ENCODE measurements at places on chromosomes 13 and 19.

GRCh38 chr19:16613841-16614240 lies 14.2 kb downstream of the MED26 start:
- no peak for DNase-seq

GRCh38 chr19:7605490-7606222 lies 10.0 kb downstream of the CAMSAP3 start:
- peak; percentile 93 for DNase-seq

DNA sequence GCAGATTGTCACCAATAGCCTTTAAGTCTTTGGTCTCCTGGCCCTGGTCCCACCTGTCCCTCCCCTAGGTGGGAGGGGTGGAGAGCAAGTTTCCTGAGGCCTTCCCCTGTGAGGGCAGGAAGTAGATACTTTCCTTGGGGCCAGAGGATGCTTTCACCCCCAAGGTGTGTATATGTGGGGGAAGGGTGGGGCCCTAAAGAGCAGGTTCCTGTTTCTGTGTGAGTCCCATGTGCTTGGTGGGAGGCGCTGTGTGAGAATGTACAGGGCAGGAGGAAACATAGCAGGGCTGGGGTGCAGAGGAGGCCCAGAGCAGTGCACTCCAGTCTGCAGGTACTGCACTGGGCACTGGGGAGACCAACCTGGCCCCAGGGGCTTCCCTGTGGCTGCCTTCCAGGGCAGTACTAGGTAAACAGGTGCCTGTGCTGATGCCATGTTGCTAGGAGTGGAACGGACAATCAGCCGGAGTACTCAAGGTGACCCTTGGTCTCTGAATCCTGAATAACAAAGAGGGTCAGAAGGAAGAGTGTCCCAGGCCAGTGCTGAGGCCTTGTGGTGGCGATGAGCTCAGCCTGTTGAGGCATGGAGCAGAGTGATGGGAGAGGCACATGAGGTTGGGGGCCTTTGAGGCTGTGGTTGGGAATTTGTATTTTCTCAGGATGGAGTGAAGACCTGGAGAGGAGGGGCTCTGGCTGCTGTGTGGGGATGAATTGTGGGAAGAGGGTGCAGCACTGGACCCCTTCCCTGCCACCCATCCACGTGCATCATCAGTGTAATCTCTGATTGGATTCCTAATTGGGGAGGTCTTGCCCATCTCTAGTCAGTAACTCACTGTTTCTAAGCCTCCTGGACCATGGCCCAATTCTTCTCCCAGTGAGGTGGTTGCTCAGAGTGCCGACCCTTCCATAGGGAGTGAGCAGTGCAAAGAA lies 5.1 kb downstream of the EGLN2 start:
- DNase-seq: no peak

DNA sequence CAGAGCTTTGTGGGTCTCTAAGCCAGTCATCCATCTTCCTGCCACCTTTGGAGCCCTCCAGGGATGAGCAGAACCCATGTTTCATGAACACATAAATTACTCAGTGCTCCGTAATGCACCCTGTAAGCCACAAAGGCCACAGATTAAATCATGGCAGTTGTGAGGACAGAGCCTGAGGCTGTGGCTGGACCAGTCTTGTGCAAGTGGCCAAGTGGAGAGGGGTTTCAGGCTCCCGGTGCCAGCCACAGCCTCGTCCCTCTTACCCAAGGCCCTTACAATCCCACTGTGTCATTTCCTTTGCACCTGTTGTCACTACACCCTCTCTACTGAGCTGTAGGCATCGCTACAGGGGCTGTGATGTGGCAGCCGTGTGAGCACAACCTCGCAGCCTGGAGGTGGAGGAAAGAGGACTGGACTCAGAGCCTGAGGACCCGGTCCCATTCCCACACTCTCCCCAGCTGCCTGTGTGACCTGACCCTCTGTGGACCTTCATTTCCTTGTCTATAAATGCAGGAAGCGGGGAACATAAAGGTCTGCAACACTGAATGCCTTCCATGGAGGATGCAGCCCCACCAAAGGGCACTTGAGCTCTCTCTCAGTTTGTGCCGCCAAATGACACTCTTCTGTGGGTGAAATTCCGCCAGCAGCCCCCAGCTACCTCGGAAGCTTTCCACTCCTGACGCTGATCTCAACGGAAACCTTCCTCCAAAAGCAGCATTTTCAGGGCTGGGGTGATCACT lies 792.0 kb downstream of the UQCRFS1 start:
- no peak for DNase-seq

- no peak for DNase-seq
Measured at GRCh38 chr19:15820646-15821045, 5.2 kb upstream of the OR10H1 start.

DNA sequence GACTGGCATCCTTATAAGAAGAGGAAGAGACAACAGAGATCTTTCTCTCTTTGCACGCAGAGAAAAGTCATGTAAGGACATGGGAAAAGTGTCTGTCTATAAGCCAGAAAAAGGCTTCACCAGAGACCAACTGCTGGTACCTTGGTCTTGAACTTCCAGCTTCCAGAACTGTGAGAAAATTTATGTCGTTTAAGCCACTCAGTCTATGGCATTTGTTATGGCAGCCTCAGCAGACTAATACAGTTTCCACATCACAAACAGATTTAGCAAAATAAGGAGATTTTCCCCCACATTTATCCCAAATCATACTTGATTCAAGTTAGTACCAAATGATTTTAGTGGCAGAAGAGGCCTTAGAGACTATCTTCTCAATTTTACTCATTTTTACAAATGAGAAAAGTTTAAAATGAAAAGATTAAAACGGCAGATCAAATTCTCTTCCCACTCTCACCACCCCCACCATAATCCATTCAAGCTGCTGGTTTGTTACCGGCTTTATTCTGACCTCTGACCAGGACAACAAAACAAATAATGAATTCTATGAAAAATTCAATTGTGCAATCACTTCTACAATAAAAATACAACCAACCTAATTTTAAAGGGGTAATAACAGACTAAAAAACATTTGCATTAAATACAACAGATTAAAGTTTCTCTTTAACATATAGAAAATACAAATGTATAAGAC lies 316.3 kb downstream of the TBC1D4 start:
- DNase-seq: no peak

DNA sequence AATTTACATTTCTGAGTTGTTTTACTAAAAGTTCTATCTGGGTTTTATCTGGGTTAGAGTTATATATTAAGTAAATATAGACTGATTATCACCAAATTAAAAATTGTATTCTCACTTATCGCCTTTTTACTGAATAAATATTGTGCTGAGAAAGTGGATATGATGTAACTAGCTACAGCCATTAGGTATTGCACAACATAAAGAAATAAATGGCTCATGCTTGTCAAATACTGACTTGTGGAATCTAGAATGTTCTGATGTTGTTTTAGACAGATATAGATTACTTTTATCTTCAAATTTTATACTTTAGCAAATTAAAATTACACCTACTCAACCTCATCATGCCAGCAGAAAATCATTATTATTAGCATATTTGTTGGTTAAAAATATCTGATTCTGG lies 1277.1 kb upstream of the MIR17HG start:
- DNase-seq: no peak

DNA sequence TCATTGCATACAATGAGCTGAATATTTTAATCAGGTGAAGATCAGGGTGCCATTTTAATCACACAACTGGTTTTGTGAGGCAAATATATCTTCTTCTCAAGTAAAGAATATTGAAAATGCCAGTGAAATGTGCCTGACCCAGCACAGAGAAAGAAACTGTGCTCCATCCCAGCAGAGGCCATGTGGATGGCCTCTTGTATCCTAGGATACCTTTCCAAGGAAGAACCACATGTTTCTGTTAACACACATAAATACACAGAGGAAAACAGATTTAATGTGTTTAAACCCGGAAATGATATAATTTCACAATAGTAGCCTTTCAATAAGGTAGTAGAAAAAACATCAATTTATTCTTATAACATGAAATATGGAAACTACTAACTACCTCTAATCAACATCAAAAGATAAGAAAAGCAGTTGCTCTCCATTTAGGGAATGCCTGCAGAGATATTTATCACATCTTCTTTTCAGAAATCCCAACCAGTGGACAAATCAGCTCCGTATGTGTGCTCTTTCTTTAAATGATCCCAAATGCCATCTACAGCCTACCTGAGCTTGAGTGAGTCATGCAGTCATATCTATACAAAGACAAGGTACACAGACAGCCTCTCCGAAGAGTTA lies 157.1 kb downstream of the FGF14 start:
- no peak for DNase-seq

DNA sequence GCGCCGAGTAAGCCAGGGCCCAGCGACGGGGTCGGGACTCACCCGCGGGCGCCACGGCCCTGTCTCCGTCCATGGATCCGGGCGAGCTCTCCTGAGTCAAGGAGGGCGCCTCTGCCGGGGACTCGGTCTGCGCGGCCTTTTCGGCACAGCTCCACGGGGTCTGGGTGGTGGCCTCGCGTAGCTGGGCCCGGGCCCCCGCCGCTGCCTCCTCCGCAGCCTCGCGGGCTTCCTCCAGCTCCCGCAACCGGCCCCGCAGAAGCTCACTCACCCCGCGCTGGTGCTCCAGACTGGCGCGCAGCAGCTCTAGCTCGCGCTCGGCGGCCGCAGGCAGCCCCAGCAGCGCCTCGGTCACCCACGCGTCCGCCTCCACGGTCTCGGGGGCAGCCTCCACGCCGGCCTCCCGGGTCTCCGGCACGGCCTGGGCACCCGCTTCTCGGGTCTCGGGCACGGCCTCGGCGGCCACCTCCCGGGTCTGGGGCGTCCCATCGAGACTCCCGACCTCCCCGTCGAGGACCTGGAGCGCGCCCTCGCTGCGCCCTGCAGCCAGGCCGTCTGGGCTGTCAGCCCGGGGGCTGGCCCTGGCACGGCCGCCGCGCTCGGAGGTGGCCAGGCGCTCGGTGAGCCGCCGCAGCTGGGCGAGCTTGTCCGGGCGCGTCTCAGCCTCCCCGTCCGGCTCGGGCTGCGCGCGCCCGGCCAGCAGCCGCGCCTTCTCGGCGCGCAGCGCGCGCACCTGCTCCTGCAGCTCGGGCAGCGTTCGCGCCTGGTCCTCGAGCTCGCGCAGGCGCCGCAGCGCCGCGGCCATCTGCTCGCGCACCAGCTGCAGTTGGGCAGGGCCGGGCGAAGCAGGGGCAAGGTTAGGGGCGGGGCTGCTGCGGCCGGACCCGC lies 8.4 kb downstream of the KANK3 start:
- DNase-seq: peak; percentile 73

GRCh38 chr19:5624741-5625278 lies 1.9 kb downstream of the SAFB start:
- DNase-seq: no peak

GRCh38 chr13:98972627-98973026 lies 5.2 kb downstream of the DOCK9 start:
- DNase-seq: no peak

- no peak for DNase-seq
Measured at GRCh38 chr13:110306340-110306959, 507 bp downstream of the COL4A1 start.

DNA sequence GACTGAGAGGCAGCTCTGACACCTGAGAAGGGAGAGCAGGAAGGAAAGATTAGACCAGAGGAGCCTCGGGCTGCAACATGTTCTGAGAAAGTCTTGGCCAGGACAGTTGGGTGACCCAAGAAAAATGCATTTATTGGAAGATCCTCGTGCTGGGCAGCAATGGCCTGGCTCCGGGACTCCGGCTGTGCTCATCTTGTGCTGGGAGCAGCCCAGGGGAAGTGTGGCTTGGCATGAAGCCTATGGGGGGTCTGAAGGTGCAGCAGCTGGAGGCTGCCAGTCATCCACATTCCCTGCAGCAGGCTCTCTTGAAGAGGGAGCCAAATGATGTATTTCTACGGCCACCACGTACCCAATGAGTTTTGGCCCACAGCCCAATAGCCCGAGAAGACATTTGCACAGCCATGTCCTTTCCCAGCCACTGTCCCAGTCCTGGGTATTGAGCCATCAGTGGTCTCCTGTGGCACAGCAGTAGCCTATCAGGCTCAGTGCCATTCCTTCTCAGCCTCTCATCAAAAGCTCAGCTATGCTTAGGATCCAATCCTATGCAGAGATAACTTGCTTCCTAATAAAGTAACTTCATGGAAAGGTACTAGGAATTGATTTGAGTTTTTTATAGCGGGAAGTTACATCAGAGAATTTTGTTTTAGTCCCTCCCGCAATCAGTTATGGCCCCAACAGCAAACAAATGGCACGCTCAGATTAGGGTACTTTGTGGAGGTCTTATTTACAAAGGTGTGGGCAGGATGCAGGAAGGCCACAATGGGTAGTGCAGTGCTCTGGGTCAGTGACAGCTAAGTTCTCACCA lies 76.0 kb upstream of the MEDAG start:
- no peak for DNase-seq

- no peak for DNase-seq
Measured at GRCh38 chr19:17724655-17725054, 5.4 kb downstream of the MAP1S start.

GRCh38 chr19:1811472-1811894 lies 593 bp downstream of the ATP8B3 start:
- DNase-seq: peak; percentile 70

- no peak for DNase-seq
Measured at GRCh38 chr19:30535011-30535410, 162.8 kb downstream of the ZNF536 start.

GRCh38 chr19:18057557-18057956 lies 29.2 kb downstream of the IL12RB1 start:
- no peak for DNase-seq

DNA sequence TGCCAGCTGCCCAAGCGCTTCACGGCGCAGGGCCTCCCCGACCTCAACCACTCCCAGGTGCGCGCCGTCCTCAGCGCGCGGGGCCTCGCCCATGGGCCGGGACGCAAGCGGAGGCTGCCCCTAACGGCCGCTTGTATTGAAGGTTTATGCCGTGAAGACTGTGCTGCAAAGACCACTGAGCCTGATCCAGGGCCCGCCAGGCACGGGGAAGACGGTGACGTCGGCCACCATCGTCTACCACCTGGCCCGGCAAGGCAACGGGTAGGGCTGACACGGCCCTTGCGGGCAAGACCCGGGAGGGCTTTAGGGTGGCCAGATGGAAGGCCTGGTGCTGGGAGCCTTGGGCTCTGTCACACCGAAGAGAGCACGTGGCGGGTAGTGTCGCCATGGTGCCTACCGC lies 23.2 kb downstream of the UPF1 start:
- no peak for DNase-seq

GRCh38 chr19:15178629-15179308 lies 22.0 kb downstream of the NOTCH3 start:
- DNase-seq: no peak

DNA sequence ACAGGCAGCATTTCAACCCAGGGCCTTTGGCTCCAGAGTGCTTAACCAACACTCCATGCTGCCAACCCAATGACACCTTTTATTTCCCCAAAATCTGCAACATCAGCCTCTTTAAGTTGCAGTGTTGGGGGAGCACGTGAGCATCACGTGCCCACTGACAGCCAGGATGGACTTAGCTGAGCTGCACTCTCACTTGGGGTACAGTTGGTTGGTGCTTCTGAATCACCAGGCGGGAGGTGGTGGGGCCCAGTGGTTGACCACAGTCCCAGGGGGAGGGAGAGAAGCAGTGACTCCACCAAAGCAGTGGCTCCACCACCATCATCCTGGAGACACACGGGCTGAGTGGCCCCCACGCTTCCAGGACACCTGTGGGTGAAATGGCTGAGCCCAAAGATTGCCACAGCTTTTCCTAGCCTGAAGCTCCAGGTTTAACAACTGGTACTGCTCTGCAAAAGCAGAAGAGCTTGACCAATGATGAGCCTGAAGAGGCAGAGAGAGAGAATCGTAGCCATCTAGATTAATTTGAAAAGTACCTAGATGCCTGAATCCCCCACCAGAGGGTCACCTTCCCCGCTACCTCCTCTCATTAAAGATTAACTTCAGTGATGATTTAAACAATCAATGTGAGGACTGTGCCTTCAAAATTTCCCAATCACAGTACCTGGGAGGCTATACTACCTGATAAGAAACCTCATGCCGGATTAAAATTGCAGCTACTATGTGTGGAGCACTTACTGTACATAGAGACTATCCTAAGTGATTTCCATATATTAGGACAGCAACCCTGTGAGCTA lies 193.8 kb downstream of the FOXO1 start:
- DNase-seq: no peak
